ENCODE measurements at places on chromosomes 16 and 17.

DNA sequence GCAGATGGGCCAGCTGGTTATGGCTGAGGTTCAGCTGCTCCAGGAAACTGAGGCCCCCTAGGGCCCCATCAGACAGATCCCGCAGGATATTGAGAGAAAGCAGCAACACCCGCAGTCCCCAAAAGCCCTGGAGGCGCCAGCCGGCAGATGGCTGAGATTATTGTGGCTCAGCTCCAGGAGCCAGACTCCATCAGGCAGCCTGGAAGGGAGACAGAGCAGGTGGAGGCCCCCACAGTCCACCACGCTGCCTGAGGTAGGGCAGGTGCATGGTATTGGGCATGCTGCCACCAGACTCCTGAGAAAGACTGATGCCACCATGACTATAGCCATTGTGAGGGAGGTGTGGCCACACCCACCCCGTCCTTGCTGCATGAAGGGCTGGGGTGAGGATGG, 9.5 kb upstream of the TMEM101 start:
- no peak for DNase-seq

- no peak for DNase-seq
Observed at GRCh38 chr16:69831212-69832123, 69.3 kb downstream of the WWP2 start.

GRCh38 chr17:77356109-77356689, 215.4 kb downstream of the SEC14L1 start:
- no peak for DNase-seq

DNA sequence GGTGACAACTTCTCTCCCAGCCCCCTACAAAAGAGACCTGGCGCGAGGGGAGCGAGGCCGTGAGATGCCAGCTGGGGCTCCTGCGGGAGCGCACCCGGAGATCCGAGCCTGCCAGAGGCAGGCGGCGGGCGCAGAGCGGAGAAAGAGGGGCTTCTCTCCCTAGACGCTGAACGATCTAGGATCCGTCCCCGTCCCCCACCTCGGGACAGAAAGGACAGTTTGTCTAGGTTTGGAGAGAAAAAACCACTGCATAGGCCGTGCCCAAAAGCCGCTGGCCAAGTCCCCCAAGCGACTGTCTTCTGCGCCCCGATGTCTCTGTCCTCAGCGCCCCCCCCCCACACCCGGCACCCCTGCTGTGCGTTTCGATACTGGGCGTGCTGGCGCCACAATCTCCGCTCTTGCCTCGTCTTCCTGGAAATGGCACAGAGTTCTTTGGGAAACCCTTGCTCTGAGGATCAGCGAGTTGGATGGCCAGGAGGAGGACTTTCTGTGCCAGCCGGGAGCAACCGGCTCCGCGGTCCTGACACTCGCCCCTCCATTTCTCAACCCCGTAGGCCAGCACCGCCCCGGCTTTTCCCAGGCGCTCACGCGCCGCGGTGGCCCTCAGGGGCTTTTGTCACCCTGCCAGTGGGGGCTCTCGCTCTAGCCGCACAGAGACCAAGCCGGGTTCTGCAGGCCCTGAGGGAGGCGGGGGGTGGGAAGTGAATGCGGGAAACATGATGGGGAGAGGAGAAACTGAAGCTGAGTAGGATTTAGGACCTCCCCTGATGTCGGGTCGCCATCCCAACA, 1.0 kb downstream of the SSTR2 start:
- peak; percentile 35 for DNase-seq

DNA sequence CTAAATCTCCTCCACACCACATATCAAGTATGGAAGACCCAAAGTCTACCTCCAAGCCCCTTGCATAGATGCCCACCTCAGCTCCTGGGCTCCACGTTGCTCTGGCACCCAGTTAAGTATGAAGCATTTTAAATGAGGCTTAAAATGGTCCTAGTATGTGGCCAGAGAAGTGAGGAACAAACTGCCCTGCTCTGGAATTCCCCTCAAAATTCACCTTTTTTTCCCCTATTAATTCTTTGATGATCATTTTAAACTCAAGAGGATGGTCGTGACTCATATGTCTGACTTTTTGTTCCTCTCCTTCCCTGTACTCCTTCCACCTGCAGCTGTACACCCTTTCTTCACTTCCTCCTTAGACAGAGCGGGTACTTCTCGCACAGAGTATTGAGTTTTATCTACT, 234.5 kb upstream of the MYOCD start:
- no peak for DNase-seq

- peak; percentile 34 for DNase-seq
Observed at GRCh38 chr16:19168371-19169081, 486 bp downstream of the SYT17 start.

GRCh38 chr17:16019347-16019746, 19.7 kb downstream of the TTC19 start:
- no peak for DNase-seq

DNA sequence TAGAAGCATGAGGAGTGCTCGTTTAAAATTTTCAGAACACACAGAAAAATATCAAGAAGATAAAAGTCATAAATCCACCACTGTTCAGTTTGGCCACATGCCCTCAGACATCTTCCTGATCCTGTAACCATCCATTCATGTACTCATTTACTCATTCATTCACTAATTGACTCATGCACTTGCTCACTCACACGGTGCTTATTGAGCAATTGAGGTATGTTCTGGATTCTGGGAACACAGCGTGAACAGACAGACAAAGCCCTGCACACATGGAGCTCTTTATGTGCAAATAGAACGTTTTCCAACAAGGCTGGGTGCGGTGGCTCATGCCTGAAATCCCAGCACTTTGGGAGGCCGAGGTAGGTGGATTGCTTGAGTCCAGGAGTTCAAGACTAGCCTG, 10.2 kb upstream of the NATD1 start:
- DNase-seq = no peak

DNA sequence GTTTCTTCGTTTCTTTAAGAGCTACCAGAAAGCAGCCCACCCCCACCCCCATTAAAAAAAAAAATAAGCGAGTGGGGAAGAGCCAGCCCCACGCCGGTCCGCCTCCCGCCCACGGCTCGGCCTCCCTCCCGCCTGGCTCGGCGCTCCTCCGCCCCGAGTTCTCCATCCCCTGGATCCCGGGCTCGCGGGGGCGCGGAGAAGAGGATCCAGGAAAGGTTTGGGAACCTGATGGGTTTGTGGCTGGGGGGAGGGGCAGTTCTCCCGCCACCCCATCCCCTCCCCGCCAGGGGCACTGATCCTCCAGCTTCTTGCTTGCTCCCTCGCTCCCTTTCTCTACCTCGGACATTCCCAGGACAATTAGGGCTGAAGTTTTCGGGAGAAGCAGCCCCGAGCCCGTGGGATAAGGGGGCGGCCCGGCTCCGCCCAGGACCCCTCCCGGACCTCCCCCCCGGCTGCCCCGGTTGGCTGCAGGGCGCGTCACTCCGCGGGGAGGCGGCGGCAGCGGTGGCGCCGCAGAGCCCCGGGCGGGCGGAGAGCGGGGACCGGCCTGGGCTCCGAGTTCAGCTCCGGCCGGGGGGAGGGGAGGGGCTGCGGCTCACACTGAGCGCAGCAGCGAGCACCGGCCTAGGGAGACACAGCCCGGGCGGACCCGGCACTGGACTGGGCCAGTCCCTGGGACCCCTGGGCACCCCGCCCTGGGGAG, 1.0 kb upstream of the SALL1 start:
- peak; percentile 81 for DNase-seq

- no peak for DNase-seq
Observed at GRCh38 chr17:65102788-65103187, 34.4 kb upstream of the RGS9 start.

- DNase-seq = peak; percentile 29
Observed at GRCh38 chr17:15247891-15248529, 17.1 kb downstream of the PMP22 start.

- DNase-seq = no peak
Observed at GRCh38 chr16:75836347-75837010, 110.2 kb upstream of the CPHXL start.

DNA sequence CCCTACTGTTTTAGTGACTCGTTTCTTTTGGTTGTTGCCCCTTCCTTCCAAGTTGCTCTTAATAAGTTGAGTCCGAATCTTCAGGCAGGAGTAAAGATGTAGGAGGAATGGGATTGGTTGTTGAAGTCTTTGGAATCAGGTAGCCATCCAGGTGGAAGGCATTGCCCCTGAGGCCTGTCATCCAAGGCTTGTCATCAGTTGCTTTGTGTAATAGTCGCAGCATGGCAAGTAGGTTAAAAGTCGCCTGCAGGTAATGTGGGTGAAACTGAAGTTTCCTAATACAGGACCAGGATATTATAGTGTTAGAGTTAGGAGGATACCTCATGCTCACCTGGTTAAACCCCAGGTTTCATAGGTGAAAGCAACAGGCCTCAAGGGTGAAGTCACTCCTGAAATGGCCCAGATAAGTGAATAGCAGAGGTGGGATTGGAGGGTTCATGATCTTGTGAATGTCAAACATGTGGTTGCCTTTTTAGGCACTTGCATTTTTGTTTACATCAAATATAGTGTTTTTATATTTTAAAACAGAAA, 934 bp downstream of the PCTP start:
- no peak for DNase-seq

GRCh38 chr16:66502020-66502913, 47.7 kb downstream of the TK2 start:
- no peak for DNase-seq

GRCh38 chr17:59812139-59812538, 80.6 kb downstream of the TUBD1 start:
- DNase-seq = no peak

- no peak for DNase-seq
Observed at GRCh38 chr16:14564323-14564722, 65.7 kb downstream of the PARN start.

DNA sequence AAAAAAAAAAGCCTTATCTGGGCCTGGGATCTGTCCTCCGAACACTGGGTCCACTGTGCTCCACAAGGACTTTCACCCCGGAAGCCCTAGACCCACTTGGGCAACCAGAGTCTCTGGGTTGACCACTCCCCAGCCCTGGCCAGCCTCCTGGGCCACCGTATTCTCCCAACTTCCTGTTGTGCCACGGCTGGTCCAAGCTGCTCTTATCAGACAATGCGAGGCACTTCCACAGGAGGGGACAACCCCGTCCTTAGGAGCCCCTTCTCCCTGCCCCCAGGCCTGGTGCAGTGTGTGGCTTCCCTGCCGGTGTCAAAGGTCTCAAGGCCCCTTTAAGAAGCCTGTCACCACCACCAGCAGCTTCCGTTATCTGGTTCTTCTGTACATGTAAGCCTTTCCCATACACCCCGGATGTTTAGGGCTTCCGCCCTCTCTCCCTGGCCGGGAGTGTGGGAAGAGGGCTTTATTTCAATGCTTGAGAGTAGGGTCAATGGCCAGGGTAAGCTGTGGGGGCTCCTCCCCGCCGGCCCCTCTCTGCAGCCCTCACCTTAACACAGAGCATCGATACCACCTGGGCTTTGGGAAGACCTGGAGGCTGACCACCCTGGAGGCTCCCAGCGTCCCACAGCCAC, 313.0 kb downstream of the SEC14L1 start:
- no peak for DNase-seq

DNA sequence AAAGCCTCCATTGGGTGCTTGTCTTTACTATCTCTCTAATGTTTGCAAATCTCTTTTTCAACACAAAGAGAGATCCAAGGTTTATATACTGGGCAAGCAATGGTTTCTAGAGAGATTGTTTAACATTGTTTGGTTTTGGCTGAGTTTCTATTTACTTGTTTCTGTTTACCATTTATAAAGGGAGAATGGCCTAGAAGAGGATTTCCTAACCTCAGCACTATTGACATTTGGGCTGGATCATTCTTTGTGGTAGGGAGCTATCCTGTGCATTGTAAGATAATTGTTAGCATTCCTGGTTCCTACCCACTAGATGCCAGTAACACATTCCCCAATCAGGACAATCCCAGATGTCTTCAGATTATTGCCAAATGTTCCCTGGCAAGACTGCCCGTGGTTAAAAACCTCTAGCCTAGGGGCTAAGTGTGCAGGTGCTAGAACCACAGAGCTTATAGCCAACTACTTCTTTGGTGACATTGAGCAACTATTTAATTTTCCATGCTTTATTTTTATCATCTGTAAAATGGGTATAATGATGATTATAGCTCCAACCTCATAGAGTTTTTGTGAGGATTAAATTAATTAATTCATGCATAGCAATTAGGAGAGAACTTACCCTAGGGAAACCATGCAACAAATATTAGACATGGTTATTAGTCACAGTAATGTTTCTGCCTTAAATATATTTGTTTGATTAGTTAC, 413.9 kb upstream of the MAF start:
- no peak for DNase-seq

DNA sequence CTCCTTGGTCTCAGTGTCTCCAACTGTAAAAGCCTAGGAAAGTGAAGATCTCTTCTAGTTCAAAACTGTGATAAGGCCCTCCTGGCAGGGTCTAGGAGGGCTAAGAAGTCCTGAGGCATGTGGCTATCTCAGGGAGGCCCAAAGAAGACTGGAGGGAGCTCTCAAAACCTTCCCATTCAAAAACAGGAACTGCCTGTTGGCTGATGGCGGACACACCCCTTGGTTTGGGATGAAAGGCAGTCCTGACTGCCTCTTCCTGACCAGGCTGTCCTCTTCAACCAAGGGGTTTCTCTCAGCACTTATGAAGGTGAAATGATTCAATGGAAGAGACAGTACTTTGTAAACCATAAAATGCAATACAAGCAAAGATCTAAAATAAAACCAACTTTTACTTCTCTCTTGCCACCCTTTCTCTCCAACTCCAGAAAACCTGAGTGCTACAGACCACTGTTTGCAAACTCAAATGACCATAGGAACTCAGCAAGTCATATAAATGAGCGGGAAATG, 4.7 kb downstream of the ZNF764 start:
- DNase-seq = no peak

- no peak for DNase-seq
Observed at GRCh38 chr17:6394055-6394606, 40.8 kb downstream of the AIPL1 start.

DNA sequence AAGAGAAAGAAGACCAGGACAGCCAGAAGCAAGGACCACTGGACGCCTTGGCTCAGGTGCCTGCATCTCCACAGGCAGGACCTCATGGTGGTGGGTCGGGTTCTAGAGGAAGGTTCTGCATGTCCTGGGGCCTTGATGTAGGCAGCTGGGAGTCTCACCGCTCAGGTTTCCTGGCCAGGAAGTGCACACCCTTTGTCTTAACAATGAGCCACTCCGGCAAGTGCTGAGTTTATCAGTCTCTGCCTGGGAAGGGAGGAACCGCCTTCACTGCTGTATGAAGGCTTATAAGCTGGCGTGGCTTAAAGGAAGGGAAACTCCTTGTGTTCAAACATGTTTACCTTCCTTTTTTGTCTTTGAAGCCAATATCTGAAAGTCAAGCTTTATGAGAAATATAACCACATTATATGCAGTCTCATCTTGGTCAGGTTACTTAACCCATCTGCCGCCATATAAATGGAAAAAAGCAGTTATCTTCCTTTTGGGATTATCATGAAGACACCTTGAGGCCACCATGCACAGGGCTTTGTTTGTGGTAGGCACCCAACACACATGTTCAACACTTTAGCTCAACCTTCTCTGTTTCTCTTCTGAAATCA, at the start of gene ST6GALNAC1:
ST6GALNAC1 (minus strand) TSS at position 205 of the 596 bp plus-strand sequence; CDS start at position 86, 119 bp downstream.
- no peak for DNase-seq

GRCh38 chr17:69558796-69559195, 144.3 kb downstream of the MAP2K6 start:
- DNase-seq = no peak
